ENCODE measurements at places on chromosomes 16 and 17. TPM values are rescaled to one million over a fixed set of nuclear protein-coding genes. Genes with fewer than 3 reads are reported as not detected.

The NPW gene
- total RNA-seq = not detected

DNA sequence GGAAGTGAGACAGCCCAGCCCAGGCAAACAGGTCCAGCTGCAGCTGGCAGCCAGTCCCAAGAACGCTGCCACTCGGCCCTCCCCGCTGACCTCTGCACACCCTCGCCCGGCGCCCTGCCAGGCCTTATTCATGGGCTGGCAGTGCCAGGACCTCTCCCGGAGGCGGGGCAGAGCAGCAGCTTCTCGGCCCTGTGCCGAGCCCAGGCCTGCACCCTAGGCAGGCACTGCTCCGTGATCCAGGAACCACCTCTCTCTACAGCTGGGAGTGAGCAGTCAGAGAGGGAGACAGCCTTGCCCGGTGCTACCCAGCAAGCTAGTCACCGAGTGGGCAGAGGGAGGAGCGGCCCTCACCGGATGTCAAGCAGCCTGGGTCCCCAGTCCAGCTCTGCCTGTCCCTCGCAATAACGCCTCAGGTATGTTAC is 79.9 kb upstream of the CBX4 start:
- DNase-seq = peak; percentile 95

GRCh38 chr16:12480286-12480685 is 323.4 kb downstream of the CPPED1 start:
- DNase-seq = no peak

DNA sequence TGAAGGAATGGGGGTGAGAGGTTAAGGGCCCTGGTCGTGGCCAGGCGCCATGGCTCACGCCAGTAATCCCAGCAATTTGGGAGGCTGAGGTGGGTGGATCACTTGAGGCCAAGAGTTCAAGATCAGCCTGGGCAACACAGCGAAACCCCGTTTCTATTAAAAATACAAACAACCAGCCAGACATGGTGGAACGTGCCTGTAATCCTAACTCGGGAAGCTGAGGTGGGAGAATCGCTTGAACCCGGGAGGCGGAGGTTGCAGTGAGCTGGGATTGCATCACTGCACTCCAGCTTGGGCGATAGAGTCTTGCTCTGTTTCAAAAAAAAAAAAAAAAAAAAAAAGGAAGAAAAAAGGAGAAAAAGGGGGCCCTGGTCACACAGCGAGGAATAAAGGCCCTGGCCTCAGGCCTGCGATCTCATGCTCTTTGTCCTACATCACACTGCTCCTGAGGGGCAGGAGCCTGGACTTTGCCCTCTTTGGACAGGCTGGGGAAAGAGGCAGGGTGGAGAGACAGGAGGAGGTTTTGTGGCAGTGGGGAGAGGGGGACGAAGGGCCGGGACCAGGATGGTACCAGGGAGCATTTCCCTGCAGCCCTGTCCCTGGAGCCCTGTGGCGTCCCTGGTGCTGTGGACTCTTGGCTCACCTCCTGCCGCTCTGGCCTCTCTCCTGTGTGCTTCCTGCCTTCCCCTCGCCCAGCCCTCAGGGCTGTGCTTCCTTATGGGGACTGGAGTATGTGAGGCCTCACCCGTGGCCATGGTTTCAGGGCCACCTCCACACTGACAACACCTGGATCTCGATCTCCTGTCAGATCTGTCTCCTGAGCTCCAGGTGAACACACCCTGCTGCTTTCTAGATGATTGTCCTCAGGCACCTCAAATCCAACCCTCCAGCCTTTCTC is 19.7 kb upstream of the SLC25A19 start:
- peak; percentile 74 for DNase-seq

DNA sequence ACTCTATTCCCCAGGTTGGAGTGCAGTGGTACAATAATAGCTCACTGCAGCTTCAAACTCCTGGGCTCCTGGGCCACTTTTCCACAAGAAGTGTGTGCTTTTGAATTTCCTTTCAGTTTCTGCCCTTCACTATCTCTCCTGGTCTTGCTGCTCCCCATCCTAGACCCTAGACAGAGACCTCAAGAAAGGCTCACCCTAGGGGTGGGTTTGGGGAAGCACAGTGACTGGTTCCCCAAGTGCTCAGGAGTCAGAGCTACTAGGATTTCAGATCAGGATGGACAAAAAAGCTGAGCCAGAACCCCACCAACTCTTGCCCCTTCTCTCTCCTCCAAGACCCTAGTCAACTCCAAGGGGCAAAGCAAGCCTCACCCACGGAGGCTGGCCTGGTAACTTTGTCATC is 1.6 kb upstream of the SEBOX start:
- no peak for DNase-seq

GRCh38 chr16:88759245-88759975 is 25.6 kb downstream of the PIEZO1 start:
- DNase-seq = peak; percentile 80

- DNase-seq = peak; percentile 77
Measured at GRCh38 chr17:17971431-17972125, 622 bp downstream of the TOM1L2 start.

- DNase-seq = no peak
Measured at GRCh38 chr16:21703589-21704174, 39.9 kb downstream of the OTOA start.

GRCh38 chr17:38571833-38572668 is 33.7 kb downstream of the SRCIN1 start:
- no peak for DNase-seq

The LRRC59 gene
- 55.5 TPM for total RNA-seq

- no peak for DNase-seq
Measured at GRCh38 chr16:78895681-78896080, 704.9 kb downstream of the MAF start.

DNA sequence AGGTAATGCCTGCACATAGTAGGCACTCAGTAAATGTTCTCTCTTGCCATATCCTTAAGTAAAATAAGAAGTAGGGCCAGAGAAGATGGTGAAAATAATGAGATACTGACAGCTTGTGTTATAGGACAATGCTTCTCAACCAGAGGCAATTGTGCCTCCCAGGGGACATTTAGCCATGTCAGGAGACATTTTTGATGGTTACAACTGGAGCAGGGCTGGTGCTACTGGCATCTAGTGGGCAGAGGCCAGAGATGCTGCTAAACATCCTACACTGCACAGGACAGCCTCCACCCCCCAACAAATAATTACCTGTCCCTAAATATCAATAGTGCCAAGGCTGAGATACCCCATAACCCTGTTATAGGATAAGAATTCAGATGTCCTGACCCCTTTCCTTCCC is 1.7 kb downstream of the RAD51D start:
- no peak for DNase-seq

DNA sequence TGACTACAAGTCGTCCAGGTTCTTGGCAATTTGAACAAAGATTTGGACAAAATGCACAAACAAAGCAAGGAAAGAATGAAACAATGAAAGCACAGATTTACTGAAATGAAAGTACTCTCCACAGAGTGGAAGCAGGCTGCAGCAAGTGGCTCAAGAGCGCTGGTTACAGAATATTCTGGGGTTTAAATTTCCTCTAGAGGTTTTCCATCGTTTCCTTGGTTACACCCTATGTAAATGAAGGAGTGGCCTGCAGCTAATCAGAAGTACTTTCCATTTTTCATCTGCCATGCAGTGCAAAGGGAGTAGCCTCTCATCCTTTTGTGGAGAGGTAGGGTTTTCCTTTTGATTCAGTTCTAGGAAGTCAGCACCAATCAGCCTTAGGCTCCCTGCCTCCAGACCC is 11.8 kb downstream of the STXBP4 start:
- DNase-seq = no peak

DNA sequence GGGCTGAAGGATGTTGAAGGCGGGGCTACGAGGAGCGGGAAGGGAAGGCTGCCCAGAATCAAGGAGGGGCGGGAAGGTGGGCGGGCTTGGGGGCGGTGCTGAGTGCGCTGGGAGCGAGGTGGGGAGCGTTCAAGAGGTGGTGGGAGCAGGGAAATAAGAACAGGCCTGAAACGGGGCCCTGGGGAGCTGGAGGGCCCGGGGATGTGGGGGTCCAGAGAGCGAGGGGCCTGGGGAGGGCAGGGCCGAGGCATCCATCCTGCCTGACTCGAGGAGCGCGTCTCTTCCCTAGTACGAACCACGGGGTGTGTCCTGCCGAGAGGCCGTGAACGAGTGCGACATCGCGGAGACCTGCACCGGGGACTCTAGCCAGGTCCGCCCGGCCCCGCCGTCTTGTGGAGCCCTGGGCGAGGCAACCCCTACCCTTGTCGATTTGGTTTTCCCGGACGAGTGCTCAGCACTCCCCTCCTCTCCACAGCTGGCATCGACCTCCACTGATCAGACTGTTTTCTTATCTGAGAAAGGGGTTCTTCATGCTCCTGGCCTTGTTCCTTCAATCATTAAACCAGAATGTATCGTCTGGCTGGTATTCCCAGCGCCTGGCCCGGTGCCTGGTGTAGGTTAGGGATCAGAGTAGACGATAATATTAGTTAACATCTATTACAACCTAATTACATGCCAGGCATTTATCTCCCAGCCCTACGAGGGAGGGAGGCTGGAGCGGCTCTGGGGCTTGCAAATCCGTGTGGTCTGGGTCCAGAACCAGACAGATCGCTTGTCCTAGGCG is 17.2 kb downstream of the ADAM11 start:
- peak; percentile 72 for DNase-seq

The SLC5A10 gene
- not detected for total RNA-seq

DNA sequence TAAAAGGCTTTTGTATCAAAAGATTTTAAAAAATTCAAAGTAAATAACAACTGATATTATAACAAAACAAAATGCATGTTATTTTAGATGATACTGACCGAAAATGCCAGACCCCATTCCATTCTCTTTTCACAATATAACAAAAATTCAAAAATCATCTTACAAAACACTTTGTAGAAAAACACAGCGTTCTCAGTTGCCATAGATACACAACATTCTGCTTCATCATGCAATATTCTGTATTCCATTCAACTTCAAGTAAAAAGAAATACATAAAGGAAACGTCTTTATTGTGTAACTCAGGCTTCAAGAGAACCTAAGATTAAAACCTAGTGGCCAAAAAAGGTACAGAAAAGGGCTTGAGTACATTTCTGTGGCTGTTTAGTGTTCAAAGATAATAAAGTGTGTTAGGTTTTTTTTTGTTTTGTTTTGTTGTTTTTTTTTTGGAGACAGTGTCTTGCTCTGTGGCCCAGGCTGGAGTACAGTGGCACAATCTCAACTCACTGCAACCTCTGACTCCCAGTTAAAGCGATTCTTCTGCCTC is 250.5 kb downstream of the CEP112 start:
- DNase-seq = no peak

DNA sequence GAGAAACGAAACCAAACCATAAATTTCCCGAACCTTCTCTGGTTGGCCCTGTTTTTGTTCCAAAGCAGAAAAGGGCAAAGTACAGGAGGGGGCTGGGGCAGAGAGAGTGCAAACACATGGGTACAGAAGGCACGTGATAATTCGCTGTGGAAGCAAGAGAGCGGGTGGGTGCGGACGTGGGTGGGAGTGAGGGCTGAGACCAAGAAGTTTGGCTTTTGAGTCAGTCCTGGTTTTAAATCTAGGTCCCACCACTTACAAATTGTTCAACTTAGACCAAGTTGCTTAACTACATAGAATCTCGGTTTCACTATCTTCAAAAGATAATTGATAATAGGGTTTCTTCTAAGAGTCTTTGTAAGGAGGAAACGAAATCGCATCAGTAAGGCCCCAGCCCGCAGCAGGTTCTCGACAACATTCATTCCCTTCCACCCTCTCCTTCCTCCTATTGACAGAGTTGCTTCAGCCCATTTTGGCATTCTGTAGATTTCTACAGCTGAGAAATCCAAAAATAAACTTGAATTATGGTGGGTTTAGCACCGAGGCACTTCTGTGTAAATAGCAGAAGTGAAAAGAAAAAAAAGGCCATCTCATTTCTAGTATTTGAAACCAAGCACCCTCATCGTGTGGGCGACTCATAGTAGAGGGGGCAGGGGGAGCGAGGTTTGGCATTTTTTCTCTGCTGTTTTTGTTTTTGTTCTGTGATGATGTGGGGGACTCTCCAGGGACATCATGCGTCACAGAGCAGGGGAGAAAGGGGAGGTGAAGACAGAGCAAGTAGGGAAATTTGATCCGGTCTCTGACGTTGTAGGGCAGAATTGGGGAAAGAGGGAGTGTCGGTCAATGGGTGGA is 33.6 kb upstream of the CCR7 start:
- no peak for DNase-seq

- DNase-seq = peak; percentile 10
Measured at GRCh38 chr17:28849281-28849680, 5.5 kb upstream of the ERAL1 start.

DNA sequence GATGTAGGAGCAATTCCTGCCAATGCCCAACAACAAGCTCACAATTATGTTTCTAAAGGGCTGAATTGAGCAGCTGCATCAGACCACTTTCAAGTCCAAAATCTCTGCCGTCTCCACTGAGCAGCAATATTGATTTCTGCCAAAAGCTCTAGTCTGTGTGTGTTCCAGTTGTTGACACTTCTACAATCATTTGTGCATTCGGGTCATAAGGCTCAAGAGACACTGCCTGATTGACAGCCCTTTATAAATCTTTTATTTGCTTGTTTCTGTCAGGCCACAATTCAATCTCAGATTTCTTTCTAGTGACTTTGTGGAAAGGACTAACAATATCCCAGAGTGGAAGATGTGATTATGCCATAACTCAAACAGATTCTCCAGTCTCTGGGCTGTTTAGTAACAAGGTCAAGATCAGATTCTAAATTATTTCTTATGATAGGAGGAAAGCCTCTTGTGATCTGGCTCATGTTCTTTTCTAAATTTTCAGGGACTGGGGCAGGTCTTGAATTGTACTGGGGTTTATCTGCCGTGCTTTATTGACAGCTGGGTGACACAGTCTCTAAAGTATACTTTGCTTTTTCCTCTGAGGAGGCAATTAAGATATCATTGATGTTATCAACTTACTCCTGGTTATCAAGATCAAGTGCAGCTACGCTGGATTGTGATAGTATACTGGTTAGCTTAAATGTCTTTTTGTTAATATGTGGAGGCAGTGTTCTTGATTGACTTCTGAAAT is 377.1 kb downstream of the CNTNAP4 start:
- no peak for DNase-seq

DNA sequence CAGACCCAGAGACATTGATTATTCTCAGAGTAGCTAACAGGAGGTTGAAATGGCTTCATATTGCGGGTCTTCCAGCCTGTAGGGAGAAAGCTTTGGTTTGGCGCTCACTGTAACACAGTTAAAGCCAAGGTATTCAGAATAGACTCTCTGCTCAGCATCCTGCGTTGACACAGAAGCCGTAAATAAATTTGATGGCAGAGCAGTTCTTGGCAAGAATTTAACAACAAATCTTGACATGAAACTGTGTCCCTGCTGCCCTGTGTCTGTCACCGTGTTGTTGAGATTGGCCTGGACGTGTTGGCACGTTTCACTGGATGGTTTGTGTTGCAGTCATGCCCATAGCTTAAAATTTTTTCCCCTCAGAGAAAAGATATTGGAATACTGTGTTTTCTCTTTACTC is 359.6 kb downstream of the SNX29 start:
- no peak for DNase-seq

The ST6GALNAC1 gene
- total RNA-seq = 16.6 TPM

The TMC7 gene
- total RNA-seq = 3.3 TPM

GRCh38 chr17:2796164-2797125 is at the start of gene RAP1GAP2:
Gene RAP1GAP2 (plus strand): TSS chr17:2796438. CDS start chr17:2796528, 90 bp downstream.
- DNase-seq = peak; percentile 93

DNA sequence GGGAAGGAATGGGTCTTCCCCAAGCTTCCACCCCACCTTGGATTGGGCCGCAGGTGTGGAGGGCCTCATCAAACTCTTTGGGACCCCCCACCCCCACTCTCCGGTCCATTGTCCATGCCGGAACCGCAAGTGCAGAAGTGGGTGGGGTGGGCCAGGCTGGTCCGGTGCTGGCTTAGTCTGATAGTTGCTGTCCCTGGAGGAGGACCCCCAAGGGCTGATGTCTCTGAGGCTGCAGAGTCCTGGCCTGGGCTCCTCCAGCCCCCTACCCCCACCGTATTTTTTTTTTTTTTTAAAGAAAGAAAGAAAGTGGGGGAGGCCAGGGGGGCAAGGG is 7.1 kb upstream of the ATXN7L3 start:
- no peak for DNase-seq

The MARVELD3 gene
- total RNA-seq = 6.7 TPM
